ENCODE measurements at places on chromosomes 16 and 17.
A peak's percentile ranks its signal among the peaks of the same experiment; 100 is the strongest.

- no peak for DNase-seq
These were observed 72.1 kb upstream of the TNRC6C start for GRCh38 chr17:77886387-77886728.

DNA sequence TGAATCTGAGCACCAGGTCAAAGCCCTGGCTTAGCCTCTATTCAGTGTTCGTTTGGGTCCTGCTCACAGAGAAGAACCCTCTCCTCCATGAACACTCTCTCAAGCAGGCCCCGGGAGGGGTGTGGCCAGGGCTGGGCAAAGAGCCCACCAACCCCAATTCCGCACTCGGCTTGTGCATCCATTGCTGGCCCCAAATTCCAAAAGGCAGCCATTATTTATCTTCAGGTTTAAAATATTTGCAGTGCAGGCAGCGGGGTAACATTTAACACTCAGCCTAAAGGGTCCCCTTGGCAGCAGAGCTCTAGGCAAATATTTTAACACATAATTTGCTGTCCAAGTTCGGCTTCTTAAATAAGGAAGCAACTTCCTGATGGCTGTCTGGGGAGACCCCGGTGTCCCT is 115.7 kb downstream of the ZNF423 start:
- DNase-seq = no peak

GRCh38 chr16:52068447-52069074 is 478.4 kb downstream of the TOX3 start:
- DNase-seq = no peak

DNA sequence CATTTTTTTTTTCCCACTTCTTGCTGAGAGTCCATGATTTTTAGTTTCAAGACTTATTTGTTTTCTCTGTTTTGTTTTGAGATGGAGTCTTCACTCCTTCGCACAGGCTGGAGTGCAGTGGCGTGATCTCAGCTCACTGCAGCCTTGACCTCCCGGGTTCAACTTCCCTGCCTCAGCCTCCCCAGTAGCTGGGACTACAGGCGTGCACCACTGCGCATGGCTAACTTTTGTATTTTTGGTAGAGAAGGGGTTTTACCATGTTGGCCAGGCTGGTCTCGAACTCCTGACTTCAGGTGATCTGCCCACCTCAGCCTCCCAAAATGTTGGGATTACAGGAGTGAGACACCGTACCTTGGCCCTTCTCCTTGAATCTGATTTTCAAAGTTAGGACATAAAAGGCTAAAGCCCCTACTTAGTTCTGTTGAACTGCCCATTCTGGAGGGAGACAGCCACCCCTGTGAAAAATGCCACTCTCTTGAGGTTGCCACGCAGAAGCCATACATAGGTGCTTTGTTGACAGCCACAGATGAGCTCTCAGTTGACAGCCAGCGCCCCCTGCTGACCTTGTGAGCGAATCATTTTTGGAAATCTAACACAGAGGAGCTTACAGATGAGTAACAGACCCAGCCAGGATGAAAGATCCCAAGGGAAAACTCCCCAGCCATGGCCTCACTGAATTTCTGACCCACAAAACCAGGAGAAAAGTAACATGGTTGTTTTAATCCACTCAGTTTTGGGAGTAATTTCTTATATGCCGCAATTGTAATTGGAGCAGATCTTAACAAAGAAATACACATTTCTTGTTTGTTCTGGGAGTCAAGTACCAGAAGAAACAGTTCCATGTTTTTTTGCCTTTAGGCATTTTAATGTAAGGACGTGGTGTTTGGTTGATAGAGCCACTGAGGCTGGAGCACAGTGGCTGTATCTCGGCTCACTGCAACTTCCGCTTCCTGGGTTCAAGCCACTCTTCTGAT is 38.8 kb downstream of the PKD1L3 start:
- peak; percentile 74 for DNase-seq

DNA sequence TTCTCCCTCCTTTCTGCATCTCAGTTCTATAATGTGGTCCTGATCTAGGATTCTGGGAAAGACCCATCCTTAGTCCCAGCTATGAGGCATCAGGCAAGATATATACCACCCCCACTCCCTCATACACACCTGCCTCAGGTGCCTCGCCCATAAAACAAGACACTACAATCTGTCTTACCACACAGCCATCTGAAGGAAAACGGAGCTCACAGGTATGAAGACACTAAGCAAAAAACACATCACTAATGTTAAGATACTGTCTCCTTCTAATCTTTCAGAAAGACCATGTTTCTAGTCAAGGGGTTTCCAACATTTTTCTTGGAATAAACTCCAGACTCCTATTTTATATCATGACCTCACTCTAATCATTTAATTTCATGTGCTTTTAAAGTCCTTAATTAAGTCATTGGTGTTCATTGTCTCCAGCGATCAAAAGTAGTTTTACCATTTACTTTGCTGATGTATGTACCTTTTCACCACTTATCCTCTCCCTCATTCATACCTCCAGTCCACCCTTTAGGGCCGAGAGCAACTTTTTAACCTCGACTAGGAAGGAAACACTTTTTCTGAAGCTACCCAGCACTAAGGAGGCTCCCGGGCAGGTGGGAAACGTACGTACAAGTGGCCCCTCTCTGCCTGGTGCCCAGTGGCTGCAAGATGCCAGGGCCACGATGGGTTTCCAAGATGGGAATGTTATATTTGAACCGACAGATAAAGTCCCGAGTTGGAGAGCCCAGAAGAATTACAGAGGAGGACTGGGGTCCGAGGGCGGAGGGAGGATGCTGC is 979 bp downstream of the MAP3K14 start:
- no peak for DNase-seq

DNA sequence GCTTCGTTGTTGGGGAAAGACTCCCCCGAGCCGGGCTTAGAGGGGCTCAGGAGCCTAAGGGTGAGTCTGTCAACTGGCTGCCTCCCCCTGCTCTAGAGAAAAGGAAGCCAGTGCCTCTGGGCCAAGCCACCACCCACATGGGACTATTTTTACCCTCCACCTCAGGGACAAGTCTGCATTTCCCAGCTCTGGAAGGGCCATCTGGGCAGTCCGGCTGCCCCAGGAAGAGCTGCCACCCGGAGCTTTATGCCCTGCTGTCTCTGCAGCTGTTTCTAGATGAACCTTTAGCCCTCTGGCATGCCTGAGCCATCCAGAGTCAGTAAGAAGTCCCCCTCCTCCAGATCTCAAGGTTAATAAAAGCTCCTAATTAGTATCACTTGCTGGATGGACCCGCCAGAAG is 5.3 kb upstream of the RPRML start:
- DNase-seq = no peak

GRCh38 chr17:72970246-72970645 is 122.2 kb downstream of the SLC39A11 start:
- DNase-seq = no peak

GRCh38 chr17:14297161-14297851 is 3.6 kb upstream of the HS3ST3B1 start:
- DNase-seq = no peak

DNA sequence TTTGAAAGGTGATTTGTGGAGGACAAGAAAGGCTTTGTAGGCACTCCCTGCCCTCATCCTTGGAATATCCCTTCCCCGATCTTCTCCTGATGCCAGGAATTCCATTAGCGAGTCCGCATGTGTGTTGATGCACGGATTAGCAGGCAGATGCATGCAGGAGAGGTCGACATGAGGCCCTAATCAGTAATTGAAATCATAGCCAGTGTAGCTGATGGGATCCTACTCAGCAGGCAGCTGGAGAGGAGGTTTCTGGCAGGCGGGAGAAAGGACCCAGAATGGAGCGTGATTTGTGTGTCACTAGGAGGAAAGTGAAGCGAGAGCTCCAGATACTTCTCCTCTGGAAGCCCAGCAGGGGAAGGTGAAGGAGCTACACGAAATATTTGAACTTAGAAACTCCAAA is 196.3 kb upstream of the CDH11 start:
- no peak for DNase-seq

GRCh38 chr17:80585890-80586845 is 41.5 kb downstream of the RPTOR start:
- no peak for DNase-seq
